ENCODE measurements at places on chromosomes 5 and 9.

- no peak for DNase-seq
These were observed 672 bp upstream of the SUSD3 start for GRCh38 chr9:93057703-93058354.

DNA sequence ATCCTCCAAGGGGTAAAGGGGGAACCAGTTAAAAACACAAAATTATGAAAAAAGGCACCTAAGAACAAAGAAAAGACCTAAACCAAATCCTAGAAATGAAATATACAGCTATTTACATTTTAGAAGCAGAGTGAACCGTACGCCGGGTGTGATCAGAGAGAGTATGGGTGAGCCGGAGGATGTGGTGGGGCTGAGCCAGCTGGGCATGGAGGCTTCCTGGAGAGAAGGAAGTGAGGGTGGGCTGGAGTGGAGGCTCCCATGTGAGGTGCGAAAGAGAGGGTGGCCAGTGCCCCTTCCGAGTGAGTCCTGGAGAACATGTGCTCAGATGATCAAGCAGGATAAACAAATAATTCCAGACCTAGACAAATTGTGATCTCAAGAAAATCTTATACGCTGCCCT, 111.6 kb downstream of the CACNA1B start:
- no peak for DNase-seq

- DNase-seq = no peak
These were observed 34.5 kb upstream of the TCF7 start for GRCh38 chr5:134079748-134080581.

DNA sequence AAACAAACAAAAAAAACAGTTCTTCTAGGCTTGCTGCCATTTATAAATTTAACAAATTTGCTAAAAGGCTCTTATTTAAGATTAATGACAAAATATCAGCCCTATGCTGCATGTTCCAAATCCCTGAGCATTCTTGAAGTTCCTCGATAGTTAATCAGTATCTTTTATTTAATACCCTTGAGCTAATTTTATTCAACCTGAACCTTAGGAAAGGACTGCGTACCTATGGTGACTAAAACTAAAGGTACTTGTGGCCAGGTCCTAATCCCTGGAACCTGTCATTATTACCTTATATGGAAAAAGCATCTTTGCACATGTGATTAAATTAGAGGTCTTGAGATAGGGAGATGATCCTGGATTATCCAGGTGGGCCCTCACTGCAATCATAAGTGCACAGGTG, 10.5 kb upstream of the INIP start:
- no peak for DNase-seq

DNA sequence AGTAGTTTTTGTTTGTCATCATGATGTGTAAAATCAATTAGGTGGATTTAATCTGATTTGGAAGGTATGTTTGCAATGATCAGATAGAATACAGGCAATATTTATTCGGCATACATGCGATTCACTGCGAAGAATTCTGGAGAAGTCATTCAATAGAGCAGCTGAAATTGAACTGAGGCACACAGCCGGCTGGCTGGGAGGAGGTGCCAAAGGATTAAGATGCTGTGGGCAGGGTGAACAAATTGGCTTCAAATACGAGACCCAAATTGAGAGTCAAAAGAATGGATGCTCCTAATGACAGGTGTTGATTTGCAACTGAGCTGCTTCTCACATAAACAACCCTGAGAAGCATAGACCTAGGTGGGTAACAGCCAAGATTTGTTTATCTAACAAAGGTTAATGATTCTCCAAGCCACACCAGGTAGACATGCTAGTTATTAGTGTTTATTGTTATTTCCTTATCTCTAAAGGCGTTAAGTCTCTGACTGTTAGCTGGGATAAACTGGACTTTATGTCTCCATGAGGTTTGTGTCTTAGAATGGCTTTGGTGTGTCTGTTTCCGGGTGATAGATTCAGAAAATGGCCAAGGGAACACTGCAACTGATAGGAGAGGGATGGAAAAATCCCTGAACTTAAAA, 55.3 kb upstream of the CLINT1 start:
- DNase-seq = no peak

- no peak for DNase-seq
These were observed 50.3 kb downstream of the SAR1B start for GRCh38 chr5:134582281-134582680.

DNA sequence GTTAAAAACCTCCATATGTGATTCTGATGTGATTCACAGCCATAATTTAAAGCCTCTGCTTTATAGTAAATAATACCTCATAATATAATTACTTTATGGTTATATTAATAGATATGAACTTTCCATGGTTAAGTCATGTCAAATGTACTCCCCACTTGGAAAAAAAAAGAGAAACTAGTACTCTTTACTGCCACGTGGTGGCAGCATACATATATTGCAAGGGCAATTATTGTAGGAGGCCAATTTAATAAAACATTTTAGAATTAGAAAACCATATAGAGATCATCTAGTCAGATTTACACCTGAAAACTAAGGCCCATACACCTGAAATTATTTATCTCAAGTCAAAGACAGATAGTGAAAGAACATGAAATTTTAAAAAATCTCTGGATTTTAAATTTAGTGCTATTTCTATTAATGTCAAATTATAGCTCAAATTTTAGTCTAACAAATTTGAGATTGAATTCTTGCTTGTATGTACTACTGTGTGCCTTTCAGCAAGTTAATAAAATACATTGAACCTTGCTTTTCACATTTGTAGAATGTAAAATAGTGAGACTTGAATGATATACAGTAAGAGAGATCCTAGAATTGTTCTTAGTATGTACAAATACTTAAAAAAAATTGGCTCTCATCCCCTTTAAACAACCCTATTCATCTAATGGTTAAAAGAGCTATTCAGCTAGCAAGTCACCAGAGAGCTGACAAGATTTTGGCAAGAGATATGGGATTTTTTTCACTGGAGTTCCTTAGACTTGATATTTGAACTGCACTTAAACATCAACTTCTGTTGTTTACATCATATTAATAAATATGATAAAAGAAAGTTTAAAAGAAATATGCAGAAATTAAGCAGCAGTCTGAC, 603.8 kb downstream of the TLE4 start:
- DNase-seq = peak; percentile 68

DNA sequence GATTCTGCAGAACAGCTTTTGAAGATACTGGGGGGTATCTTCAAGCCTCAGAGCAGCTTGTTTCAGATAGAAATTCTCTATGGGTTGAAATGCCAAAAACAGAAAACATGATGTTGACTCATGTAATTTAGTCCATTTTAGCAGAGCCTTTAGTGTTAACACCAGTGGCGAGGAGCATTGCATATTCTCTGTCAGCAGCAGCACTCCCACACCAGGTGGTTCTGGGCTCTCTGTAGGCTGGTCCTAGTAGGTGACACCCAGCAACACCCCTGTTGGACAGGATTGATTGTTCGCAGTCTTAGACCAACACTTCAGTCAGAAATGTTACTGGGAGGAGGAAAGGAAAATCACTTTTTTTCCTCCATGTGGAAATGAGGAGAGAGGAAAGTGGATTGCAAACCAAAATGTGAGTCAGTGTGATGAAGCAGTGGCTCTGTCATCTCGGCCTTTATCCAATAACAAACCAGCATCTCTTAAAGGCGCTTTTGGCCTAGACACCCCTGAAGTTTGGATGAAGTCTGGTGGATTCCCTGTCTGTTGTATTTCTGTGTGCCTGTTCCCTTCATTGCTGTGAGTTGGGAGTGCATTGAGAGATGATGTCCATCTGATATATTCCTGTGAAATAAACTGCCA, 16.8 kb downstream of the SLC46A2 start:
- DNase-seq = no peak

DNA sequence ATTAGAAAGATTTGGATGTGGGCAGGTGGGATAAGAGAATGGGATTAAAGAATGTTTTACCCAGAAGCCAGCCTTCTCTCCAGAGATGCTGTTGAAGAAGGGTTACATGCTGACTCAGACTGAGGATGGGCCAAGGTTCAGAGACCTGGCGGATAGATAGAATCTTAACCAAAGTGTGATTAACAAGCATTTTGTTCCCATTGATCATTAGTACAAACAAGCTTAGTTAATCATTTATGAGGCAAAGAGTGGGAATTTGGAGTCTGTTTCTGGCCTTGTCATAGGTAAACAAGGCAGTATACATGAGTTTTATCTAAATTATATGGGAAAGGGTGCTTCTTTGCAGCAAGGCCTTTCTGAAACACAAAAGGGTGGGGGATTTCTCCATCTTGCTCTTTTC, 20.8 kb upstream of the DTWD2 start:
- no peak for DNase-seq

DNA sequence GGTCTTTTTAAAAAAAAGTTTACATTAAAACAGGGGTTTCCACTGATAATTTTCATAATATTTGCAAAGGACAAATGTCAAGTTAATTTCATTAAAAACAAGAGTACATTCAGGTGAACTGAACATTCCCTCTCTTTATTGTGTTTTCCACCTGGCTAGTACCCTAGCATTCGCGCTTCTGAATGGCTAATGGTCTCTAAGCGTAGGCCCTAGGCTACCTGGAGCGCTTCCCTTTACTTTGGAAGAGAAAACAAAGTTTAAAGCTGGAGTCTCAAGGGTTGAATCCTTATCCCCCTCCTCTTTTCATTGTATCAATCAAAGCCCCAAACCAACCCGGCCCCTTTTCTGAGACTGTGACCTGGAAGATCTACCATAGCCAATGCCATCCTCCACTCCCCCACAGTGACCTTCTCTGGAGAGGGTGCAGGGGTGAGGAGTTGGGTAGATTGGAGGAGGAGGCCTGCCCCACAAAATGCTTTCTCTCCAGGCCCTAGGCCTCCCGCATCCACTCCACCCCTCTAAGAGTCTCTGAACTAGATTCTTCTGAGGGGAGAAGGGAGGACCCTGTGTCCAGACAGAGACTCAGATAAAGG, 73.3 kb upstream of the TBCA start:
- no peak for DNase-seq

- no peak for DNase-seq
These were observed 133.2 kb upstream of the PANK3 start for GRCh38 chr5:168712280-168712924.

GRCh38 chr5:80117446-80117845, 82.3 kb downstream of the THBS4 start:
- no peak for DNase-seq

- DNase-seq = no peak
These were observed 50.9 kb upstream of the FAM169A start for GRCh38 chr5:74916831-74917710.

Measured in Kasumi-1 (cell line).